ENCODE measurements at places on chromosomes 16 and 17.
A peak's percentile ranks its signal among the peaks of the same experiment; 100 is the strongest.

DNA sequence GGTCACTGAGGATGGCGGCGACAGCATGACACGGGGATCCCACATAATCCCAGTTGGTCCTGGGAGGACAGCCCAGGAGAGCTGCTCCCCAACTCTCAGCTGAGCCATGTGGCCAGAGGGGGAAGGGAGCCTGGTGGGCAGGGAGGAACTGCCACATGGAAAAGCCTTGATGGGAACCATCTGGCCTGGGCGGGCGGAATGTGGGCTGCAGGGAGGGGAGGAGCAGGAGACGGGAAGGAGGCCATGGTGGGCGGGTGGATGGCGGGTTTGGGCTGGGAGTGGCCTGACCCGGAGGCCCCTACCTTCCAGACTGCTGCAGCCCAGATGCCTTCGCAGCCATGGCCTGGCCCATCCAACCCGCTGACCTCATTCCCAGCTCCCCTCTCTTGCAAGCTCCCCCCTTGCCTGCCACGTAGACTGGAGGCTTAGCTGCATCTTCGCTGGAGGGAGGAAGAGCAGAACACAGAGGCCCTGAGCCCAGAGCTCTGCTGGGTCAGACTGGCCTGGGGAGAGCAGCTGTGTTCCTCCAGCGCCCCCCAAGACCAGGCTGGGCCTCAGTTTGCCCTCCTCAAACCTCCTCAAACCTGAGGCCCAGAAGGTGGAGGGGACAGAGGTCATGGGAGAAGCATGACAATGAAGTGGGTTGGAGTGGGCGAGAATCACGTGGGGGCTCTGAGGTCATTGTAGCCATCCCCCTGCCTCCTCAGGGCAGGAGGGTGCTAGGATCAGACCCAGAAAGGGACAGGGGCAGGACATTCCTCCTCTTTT, 8.2 kb upstream of the COL1A1 start:
- H3K27ac ChIP-seq = peak overlapping the region; percentile 70
- H3K27me3 ChIP-seq = peaks cover 49% of the 10 kb centered on the region
- no peaks in the 10 kb centered on the region for H3K36me3 ChIP-seq
- no peak for DNase-seq
- peak overlapping the region; percentile 21 for H3K4me3 ChIP-seq

DNA sequence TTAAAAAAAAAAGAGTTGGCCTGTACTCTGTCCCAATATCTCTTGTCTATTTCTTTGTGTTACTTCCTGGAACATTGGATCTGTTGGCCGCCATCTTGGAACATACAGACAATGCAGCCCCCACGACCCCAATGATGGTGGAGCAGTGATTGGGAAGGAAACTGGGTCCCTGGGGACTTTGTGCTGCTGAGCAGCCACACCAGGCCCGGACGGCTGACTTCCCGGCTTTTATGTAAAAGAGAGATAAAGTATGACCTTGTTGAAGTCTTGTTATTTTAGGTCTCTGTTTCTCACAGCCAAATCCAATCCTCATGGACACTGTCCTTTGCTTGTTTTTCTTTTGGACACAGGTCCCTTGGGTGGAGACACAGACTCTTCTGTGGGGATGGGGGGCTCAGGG, 204.5 kb downstream of the SALL1 start:
- no peak overlapping the region for H3K27ac ChIP-seq
- no peak for DNase-seq
- peaks cover 6% of the 10 kb centered on the region for H3K27me3 ChIP-seq
- no peak overlapping the region for H3K4me3 ChIP-seq

GRCh38 chr17:34703533-34703932, 124.2 kb downstream of the TMEM132E start:
- no peak overlapping the region for H3K27ac ChIP-seq
- no peaks in the 10 kb centered on the region for H3K4me1 ChIP-seq
- H3K27me3 ChIP-seq = peaks cover 33% of the 10 kb centered on the region
- no peak overlapping the region for H3K4me3 ChIP-seq
- H3K36me3 ChIP-seq = no peaks in the 10 kb centered on the region
- peak; percentile 72 for DNase-seq

- H3K27me3 ChIP-seq = peaks cover 15% of the 10 kb centered on the region
- no peak overlapping the region for H3K4me3 ChIP-seq
- DNase-seq = no peak
- no peaks in the 10 kb centered on the region for H3K4me1 ChIP-seq
- no peak overlapping the region for H3K27ac ChIP-seq
- no peaks in the 10 kb centered on the region for H3K36me3 ChIP-seq
Observed at GRCh38 chr16:10635365-10636021, 55.1 kb upstream of the EMP2 start.

DNA sequence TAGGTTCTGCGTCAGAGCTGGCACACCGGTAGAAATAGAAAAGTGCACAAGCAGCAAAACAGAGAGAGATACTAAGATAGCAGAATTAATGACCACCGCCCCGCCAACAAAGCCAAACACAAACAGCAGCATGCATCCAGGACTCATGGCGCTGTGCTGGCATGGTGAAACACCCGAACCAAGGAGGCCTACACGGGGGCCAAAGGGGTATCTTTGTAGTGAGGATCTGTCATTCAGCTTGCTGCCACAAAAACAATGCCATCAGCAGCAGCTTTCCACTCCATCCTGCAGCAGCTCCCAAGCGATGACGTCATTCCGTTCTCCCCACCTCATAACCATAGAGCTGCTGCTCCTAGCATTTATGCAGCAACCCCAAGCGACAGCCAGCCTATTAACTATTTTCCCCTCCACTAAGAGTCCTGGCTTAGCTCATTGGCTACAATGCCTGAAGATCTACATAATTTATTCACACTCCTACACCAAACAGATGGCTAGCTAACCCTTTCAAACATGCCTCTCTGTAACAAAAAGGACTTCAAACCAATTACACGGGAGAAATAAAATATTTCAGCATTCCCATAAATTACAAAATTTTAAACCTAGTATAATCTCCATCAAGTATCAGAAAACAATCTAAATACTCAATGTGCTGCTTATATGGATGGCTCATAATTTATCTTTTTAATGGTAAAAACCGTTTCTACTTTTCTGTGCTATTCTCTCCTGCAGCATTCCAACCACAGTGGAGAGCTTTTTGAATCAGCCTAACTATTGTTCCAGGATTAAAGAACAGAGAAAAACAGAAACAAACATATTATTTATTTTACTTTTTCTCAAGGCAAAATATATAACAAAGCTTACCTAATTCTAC, 73.9 kb downstream of the SPAG9 start:
- H3K27me3 ChIP-seq = no peaks in the 10 kb centered on the region
- H3K4me3 ChIP-seq = no peak overlapping the region
- no peak overlapping the region for H3K27ac ChIP-seq
- peak; percentile 52 for DNase-seq
- H3K4me1 ChIP-seq = peaks cover 11% of the 10 kb centered on the region
- H3K36me3 ChIP-seq = no peaks in the 10 kb centered on the region
